Germinal center (tissue), 1 donor: ENCODE measurements at places on chromosomes 5 and 9.
A peak's percentile ranks its signal among the peaks of the same experiment; 100 is the strongest.

DNA sequence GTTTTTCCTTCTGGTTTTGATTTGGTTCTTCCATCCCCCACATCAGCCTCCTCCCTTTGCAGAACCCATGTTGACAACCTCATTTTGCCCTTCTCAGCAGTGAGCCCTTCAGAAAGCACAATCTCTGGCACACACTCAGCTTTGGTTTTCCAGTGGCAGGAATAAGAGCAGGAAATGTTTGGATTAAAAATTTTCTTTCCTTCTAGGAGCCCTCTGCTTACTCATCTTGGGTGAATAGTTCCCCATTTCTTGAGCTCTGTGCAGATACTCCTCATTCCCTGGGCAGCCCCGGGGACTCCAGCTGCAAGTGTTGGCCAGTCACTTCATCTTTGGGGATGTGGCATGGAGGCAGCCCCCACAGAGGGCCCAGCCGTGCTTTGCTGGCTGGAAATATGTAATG is 170.5 kb downstream of the NR3C1 start:
- DNase-seq: no peak

DNA sequence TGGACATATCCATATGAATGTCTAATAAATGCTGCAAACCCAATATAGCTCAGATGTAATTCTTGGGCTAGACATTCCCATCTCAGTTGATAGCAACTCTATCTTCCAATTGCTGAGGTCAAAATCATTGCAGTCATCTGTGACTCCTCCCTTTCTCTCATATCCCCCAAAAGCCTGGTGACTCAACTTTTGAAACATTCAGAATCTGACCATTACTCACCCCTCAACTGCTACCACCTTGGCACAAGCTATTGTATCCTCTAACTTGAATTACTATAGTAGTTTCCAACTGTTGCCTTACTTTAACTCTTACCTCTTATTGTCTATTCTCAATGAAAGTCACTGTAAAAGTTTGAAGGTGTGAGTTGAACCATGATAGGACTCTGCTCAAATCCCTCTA is 600.1 kb upstream of the RGMB start:
- no peak for DNase-seq

DNA sequence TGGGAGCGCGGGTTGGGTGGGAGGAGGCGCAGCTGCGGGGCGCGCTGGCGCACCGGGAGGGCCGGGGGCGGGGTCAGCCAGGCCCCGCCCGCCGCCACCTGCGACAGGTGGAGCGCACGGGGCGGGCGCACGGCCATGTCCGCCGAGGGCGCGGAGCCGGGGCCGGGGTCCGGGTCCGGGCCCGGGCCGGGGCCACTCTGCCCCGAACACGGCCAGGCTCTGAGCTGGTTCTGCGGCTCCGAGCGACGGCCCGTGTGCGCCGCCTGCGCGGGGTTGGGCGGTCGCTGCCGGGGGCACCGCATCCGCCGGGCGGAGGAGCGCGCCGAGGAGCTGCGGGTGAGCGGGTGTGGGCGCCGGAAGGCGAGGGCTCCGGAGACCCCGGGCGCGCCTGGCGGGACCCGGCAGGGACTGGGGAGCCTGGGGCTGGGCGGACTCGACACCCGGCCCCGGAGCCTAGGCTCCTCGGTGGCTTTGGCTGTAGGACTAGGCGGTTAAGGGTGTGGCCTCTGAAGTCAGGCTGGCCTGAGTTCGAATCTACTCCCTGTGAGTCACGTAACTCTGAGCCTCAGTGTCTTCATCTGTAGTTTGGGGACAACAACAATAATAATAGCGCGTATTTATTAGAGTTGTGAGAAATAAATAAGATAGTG is at the start of gene BSPRY:
BSPRY (plus strand) TSS at position 97 of the 650 bp plus-strand sequence; CDS start at position 136, 39 bp downstream.
- DNase-seq: peak; percentile 58

DNA sequence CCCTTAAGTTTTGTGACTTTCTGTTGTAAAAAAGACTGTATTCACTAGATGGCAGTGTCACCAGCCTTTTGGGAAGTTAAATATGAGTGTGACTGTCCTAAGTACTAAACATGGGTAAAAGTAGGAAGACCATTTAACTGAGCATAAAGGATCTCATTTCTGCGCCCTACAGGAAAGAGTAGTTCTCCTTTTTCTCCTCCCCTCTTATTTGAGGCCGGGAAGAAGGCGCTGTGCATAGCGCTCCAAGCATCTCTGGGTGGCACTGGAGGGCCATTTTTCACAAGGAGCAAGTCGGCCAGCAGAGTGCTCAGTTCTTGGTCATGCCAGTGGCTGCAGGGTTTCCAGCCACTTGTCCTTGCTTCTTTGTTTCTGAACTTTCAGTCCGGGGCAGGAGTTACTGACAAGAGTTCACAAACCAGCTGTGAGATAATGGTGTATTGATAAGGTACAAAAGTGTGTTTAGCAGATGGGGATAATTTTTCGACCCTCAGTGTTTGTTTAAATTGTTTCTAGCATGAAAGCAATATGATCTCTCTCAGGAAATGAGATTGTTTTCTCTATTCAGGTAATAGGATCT is 227.6 kb upstream of the DMRT1 start:
- DNase-seq: peak; percentile 44

- no peak for DNase-seq
These were observed 2003.4 kb downstream of the MAT2B start for GRCh38 chr5:165508861-165509260.

GRCh38 chr9:68697851-68698250 is 7.2 kb upstream of the PIP5K1B start:
- DNase-seq: no peak

GRCh38 chr9:121324316-121324715 is 45.7 kb downstream of the STOM start:
- no peak for DNase-seq
